ENCODE measurements at places on chromosomes 11 and 22. TPM values are rescaled to one million over a fixed set of nuclear protein-coding genes. Genes with fewer than 3 reads are reported as not detected.

The TYR gene
- not detected for total RNA-seq

GRCh38 chr22:32691101-32691500 lies 110.4 kb upstream of the TIMP3 start:
- no peak for DNase-seq

DNA sequence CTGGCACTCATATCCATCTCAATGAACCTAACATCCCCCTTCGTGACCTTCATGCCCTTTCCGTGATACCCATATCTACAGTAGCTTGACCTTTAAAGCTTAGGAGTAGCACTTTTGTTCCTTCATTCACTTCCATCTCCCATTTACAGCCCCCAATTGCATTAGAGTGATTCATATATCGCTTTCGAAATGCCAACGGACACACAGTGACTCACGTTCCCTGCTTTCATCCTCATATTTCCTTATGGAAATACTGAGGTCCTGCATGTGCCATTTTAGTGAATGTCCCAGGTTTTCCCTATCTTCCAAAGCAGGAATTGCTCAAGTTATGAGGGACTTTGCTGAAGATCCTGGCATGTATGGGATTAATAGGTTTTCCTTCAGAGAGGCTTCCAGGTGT lies 44.3 kb upstream of the CEP126 start:
- DNase-seq = no peak

- DNase-seq = no peak
Measured at GRCh38 chr22:30240541-30241417, 5.8 kb downstream of the LIF start.

DNA sequence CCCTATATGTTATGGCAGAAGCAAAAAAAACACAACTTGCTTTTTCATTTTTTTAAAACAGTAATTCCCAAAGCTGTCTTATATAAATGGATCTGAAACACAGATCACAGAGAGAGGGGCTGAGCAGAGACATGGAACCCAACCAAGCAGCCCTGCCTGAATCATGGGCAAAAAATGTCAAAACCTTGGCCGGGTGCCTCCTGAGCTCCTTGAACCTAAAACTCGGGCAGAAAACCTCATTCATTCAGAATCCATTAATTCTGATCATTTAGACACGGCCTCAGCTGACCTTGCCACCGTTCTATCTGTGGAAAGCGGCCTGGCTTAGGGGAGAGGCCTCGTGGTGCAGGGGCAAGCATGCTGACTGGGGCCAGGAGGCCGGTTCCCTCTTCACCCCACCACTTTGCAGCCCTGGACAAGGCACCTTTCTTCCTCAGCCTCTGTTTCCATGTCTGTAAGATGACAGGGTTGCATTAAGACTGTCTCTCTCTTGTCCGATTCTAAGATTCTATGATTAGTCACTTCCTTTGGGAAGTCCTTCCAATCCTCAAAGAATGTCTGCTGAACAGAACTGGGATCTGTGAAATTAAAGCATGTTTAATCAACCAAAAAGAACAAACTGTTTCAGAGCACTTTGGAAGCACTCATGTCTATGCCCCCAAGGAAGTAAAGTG lies 26.0 kb downstream of the TENM4 start:
- DNase-seq = no peak

- no peak for DNase-seq
Measured at GRCh38 chr11:6719576-6719975, 36.4 kb upstream of the MRPL17 start.

DNA sequence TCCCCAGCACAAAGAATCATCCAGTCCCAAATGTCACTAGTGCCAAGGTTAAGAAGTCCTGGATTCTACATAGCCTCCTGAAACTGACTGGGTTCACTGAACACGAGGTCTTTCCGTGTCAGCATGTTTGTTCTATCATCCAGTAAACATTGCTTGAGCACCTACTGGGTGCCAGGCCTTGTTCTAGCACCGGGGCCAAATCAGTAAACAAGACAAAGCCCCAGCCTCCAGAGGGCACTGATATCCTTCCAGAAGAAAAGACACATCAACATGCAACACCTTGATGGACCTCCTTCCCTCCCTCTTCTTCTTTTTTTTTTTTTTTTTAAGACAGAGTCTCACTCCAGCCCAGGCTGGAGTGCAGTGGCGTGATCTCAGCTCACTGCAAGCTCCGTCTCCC lies 26.9 kb downstream of the TPST2 start:
- DNase-seq = peak; percentile 39

DNA sequence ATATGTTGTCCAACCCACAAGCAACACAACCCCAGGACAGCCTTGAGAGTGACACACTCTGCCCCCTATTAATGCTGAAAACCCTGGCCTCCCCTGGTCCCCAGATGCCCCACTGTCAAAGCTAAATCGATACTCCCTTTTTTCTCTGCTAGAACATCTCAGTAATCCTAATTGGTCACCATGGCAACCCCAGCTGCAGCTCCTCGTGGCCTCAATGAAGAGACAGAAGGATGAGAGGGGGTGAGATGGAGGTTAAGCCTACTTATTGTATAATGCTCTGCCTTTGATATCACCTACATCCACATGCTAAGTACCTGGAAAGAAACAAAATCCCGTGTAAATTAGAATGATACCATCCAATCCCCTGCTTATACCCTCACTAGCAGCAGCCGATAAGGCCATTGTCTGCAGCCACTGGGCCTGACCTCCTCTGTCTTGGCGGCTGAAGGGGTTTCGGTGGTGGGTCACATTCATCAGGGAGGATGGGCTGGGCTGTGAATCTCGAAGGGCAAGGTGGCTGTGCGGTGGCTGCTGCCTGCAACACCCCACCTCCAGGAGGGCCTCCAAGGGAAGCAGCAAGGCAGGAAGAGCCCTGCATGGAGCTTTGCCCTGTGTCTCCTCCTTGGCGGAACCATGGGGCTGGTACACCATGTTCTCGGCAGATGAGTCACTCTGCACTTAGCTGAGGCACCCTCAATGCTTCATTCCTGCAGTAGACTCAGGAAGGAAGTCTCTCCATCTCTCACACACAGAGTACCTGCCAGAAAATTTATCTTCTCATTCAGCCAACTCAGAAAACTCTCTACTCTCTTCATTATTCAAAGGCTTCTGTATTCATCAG lies 399.5 kb downstream of the BUD13 start:
- DNase-seq = no peak
